Activated CD8-positive, alpha-beta memory T cell treated with anti-CD3 and anti-CD28 coated beads for 1 hour (primary cell): ENCODE measurements at places on chromosomes 5 and 9.
A peak's percentile ranks its signal among the peaks of the same experiment; 100 is the strongest.

DNA sequence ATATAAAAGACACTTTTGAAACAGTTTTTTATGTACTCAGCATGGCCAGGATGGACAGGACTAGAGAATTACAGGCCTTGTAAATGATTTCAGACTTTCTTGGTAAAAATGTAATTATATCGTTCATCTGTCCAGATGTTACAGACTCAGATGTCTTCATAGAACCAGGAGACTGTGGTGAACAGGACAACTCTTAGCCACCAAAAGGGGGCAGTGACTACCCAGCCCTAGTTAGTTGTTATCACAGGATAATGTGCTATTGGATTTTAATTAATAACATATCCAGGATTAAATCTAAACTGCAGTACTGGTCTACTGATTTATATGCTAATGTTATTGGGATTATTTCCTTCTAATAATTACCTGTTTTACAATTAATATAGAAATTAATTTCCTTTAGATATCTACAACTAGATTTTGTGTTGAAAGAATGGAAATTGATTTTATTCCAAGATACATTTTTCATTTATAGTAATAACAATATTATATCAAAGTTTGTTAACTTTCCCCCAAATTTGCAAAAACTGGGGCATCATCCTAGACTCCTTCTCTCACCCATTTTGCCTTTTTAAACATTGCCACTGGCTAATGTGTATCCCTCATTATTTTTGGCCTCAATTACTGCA is 99.4 kb downstream of the MTREX start:
- DNase-seq, result no peak

- no peak for DNase-seq
Observed at GRCh38 chr5:134539732-134540131, 14.3 kb downstream of the JADE2 start.

- DNase-seq, result no peak
Observed at GRCh38 chr5:142499591-142500226, 174.9 kb upstream of the SPRY4 start.

DNA sequence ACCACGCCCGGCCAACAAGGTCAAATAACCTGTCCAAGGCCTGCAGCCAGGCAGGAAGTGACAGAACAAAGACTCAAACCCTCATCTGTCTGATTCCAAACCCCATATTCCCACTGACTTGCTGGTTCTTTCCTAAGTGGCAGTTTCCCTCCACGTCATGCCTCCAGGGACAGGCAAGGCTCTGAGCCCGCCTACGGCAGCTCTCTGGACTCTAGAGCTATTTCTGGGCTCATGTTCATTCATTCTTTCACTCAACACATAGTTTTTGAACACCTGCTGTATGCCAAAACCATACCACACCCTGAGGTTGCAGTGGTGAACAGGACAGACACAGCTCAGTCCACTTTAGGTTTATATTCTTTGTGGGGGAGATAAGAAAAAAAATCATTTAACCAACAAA is 5.2 kb upstream of the FBP1 start:
- no peak for DNase-seq

- DNase-seq, result no peak
Observed at GRCh38 chr9:113940077-113940476, 64.0 kb downstream of the ZNF618 start.

DNA sequence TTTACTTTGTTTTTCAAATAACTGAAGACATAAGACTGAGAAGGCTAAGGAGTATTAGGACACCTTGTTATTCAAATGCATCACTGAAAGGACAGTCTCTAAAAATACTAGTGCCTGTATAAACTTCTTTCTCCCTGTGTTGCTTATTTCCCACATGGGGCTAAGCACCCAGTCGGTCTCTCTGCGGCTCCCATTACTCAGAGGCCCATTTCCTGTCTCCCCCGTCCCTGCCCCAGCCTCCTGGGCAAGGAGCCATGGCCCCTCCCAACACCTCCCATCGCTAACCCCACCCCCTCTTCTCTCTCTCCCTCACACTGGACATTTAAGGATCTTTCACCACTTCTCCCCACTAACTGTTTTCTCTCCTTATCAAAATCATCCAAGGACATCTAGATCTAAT is 81.9 kb downstream of the EBF1 start:
- no peak for DNase-seq

- DNase-seq, result no peak
Observed at GRCh38 chr9:37036371-37036775, 2.3 kb upstream of the PAX5 start.

DNA sequence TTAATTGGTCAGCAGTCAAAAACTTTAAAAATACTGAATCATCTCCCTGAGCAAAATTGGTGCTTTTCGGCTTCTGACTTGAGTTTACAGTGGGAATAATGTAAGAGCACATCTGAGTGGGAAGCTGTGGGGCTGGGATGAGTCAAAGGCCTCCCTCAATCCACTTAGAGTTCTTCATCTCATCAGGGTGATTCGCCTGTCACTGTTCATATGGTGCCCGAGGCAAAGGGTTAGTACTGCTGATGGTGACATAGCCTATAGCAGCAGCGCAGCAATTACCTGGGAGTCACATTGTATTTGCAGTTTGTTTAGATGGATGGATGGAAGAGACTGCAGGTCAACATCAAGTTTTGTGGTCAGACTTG is 113.8 kb upstream of the ZNF608 start:
- no peak for DNase-seq

GRCh38 chr9:15423231-15423985 is 732 bp downstream of the SNAPC3 start:
- DNase-seq, result no peak

DNA sequence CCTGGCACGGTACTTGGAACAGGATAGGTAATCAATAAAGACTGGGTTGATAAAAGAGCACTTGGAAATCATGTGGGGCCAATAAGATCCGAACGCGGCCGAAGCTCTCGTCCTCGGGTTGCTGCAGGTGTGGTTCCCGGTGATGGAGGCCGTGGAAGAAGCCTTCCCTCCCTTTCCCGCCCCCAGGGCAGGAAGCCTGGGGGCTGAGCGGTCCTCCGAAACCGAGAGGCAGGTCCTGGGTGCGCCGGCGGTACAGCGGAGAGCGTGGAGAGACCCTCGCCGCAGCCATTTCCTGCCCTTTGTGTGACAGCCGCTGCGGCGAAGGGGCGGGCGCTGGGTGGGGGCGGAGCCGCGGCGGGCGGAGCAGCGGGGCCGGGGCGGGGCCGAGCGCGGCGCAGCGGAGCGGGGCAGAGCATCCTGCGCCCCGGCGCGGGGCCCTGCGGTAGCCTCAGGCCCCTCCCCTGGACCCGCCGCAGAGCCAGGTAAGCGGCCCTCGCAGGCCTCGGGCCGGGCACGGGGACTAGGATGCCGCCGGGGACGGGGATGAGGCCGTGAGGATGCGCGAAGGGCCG is at the start of gene CYFIP2:
Gene CYFIP2 (plus strand): TSS at position 410 of the 572 bp plus-strand sequence. CDS start 19,239 bp downstream, outside the sequence.
- peak; percentile 56 for DNase-seq

DNA sequence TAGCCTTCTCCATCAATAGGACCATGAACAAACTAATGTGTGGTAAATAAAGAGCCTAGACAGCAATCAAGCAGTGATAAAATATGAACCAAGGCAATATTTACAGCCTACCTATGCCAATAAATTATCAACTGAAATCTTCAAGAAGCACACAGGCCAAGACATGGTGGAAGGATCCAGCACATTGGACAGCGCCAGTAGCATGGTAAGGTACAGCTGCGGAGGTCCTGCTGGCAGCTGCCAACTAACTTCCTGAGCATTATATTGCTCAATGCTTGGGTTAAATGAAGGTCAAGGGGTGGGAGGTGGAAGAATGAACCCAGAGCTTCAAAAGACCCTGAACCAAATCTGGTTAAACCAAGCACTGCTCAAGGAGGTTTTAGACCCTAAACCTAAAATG is 16.5 kb upstream of the SPDL1 start:
- DNase-seq, result no peak

DNA sequence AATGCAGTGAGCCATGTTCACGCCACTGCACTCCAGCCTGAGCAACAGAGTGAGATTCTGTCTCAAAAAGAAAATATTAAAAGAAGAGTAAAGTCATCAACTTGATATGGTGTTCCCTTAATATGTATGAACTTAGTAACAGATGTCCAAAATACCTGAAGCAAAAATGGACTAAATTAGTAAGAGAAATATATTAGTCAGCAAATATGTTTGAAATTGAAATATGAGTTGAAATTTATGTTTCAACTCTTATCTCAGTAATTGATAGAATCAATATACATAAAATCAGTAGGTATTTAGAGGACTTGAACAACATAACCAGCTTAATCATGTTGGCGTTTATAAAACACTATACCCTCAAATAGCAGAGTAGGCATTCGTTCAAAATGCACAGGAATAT is 668.5 kb downstream of the ISL1 start:
- DNase-seq, result no peak

DNA sequence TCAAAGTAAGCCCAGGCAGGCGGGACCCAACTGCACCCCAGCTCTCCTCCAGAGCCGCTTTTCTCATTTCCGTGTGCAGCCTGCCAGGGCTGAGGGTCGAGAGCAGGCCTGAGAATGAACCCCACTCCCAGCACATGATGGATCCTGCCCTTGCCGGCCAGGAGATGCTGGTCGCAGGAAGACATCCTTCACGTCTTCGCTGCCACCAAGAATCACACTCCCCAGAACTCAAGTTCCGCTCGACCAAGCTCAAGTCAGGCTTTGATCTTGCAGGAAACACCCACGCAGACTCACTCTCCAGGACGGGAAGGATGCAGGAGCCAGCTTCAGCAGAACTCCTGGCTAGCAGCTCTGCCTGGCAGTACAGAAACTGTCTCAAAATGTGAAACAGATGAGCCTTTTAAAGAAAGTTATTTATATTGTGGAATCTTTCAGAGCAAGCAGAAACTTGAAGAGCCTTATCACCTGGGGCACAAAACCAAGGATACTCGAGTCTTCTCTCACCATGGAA is 102.4 kb downstream of the ROR2 start:
- DNase-seq, result no peak
